ENCODE measurements at places on chromosomes 7 and 10.

- no peak for DNase-seq
Observed at GRCh38 chr10:24378126-24378920, 169.4 kb downstream of the KIAA1217 start.

- no peak for DNase-seq
Observed at GRCh38 chr10:1712314-1712713, 25.0 kb downstream of the ADARB2 start.

- no peak for DNase-seq
Observed at GRCh38 chr10:3691482-3691881, 93.5 kb downstream of the KLF6 start.

- no peak for DNase-seq
Observed at GRCh38 chr10:116437076-116437692, 9.5 kb downstream of the PNLIPRP3 start.
